ENCODE measurements at places on chromosomes 3 and 15. TPM values are rescaled to one million over a fixed set of nuclear protein-coding genes. Genes with fewer than 3 reads are reported as not detected.

- no peak for DNase-seq
Observed at GRCh38 chr3:167110901-167111300, 269.2 kb downstream of the ZBBX start.

GRCh38 chr3:193240850-193241706, at the start of gene PLAAT1:
Gene PLAAT1 (plus strand): TSS chr3:193241222. CDS start chr3:193255651, 14,429 bp downstream.
- DNase-seq = peak; percentile 47

DNA sequence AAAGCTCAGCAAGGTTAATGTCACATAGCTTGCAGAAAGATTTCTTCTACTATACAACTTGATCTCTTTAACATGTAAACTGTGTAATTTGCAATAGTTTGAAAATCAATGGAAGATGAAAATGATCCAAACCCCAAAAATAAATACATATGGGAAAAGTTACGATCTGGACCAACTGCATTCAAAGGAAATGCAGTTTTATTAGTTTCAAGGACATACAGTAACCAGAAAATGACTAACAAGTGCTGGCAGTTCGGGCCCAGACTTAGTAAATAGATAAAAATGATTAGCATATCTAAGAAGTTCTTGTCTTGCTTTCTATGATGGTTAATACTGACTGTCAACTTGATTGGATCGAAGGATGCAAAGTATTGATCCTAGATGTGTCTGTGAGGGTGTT, 37.3 kb upstream of the LEKR1 start:
- no peak for DNase-seq

DNA sequence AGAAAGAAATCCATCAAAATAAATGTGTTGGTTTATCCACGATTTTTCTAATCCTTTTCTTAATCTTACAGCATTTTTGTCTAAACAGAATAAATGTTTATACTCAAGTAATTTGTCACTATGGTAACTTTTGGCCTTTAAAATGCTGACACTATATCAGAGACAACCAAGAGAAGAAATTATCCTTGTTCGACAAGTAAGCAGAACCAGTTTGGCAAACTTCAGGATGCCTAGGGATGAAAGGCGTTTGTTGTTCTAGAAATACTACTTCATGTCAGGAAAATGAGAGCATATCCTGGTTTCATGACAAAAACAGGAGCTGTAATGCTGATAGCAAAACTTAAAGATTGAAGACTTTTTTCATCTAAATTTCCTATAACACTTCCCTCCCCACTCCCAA, 308.0 kb upstream of the ATP11B start:
- no peak for DNase-seq

- no peak for DNase-seq
Observed at GRCh38 chr15:75832114-75832513, 11.1 kb upstream of the UBE2Q2 start.

GRCh38 chr3:78497767-78498166, 1270.0 kb downstream of the ROBO1 start:
- DNase-seq = no peak

- no peak for DNase-seq
Observed at GRCh38 chr3:128618398-128618726, 32.3 kb downstream of the RPN1 start.

- peak; percentile 14 for DNase-seq
Observed at GRCh38 chr15:58314593-58315216, 117.1 kb upstream of the LIPC start.

DNA sequence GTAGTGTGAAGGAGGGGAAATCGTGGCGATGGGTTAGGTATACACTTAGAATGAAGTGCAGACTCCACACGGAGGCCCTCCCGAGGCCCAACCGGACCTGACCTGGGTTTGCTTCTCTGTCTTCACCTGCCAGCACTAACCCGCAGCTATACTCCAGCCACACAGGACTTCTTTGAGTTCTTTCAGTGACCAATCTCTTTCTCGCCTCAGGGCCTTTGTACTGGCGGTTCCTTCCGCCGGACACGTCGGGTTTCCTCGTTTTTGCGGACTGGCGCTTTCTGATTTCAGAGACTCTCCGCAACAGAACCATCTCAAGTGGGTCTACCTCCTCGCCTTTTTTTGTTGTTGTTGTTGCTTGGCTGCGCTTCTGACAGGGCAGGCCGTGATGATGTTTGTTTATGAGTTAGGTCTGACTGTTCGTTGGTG, at the start of gene NEIL1:
TSS of gene NEIL1 (plus strand) at position 244 of the 426 bp plus-strand sequence. CDS start 1,867 bp downstream, outside the sequence.
- no peak for DNase-seq

DNA sequence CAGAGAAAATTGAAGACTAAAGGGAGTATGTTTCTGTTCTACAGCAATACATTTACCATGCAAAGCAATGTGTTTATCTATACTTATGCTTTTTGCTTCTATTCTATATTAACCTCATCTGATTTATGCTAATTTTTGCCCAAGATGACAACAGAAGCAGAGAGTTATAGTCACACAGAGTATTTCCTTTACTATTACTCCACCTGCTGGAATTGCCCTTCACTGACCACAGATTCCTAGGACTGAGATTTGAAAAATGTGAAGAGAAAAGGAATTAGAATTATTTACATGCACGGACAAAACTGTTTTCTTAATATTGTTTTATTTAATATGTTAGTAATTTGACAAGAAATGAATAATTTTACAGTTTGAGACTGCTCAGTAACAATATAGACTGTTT, 745.6 kb downstream of the VGLL3 start:
- no peak for DNase-seq

- no peak for DNase-seq
Observed at GRCh38 chr3:183695569-183696364, 1.8 kb upstream of the YEATS2 start.

- DNase-seq = no peak
Observed at GRCh38 chr3:114104414-114104813, 47.9 kb downstream of the QTRT2 start.

DNA sequence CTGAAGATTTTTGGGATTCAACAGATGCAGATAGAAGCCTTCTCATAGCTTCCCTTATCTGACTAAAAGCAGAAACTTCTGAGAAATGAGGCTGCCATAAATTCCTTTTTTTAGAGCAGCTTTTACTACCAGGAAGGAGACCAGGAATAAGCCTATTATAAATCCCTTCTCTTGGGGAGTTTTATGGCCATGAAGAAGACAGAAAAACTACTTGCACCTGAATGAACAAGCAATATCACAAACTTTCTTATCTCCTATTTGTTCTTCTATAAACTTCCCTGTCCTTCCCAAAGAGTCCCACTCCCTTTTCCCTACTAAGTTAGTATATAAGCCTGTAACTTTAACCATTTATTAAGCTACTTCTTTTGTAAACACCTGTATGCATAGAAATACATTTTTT, 603.1 kb downstream of the NSUN3 start:
- DNase-seq = no peak

DNA sequence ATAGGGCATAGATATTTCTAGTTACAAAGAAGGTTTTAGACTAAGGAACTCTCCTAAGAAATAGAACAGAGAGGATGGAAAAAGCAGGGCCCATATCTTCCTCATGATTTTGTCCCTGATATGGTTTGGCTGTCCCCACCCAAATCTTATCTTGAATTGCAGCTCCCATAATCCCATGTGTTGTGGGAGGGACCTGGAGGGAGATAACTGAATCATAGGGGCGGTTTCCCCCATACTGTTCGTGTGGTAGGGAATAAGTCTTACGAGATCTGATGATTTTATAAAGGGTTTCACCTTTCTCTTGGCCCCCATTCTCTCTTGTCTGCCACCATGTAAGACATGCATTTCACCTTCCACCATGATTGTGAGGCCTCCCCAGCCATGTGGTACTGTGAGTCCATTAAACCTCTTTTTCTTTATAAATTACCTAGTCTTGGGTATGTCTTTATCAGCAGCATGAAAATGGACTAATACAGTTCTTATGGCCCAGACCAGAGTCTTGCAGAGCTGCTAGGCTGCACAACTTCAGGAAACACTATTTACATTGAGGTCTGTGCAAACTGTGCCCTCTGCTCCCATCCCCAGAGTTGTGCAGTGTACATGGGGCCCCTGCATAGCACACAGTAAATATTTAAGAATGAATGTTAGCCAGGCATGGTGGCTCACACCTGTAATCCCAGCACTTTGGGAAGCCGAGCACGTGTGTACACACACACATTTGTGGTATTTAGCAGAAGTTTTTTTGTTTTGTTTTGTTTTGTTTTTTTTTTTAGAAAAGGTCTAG, 20.3 kb upstream of the CA12 start:
- DNase-seq = no peak

GRCh38 chr3:87090631-87091030, 99.7 kb upstream of the VGLL3 start:
- DNase-seq = no peak

- DNase-seq = no peak
Observed at GRCh38 chr3:71310980-71311660, 272.4 kb downstream of the FOXP1 start.

- no peak for DNase-seq
Observed at GRCh38 chr3:64375737-64376136, 150.5 kb upstream of the PRICKLE2 start.

GRCh38 chr15:24861014-24861690, 93.6 kb upstream of the SNRPN start:
- no peak for DNase-seq

DNA sequence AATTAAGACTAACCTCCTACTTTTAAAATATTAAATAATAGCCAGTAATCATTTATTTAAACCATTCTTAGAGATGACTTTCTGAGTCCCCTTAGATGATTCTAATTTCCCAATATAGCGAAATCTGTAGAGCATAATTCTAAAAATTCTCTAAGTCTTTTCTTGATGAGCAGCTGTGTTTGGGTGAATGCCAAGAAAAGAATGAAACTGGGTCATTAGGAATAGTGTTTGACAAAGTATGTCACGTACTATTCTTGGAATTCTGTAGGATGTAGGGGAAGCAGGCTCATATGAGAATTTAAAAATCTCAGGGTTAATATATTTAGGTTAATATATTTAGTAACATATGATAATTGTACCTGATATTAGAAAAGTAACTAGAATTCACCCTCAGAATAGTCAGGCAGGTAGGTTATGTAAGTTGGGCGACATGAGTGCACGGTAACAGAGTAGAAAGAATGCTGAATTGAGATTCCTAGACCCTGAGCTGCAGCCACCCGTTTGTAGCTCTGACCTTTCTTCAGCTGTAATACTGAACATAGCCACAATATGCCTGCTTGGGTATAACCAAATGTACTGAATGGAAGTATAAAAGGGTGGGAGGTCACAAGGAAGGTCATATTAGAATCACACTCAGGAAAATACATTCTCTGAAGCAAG, 524.3 kb downstream of the UNC13C start:
- no peak for DNase-seq

DNA sequence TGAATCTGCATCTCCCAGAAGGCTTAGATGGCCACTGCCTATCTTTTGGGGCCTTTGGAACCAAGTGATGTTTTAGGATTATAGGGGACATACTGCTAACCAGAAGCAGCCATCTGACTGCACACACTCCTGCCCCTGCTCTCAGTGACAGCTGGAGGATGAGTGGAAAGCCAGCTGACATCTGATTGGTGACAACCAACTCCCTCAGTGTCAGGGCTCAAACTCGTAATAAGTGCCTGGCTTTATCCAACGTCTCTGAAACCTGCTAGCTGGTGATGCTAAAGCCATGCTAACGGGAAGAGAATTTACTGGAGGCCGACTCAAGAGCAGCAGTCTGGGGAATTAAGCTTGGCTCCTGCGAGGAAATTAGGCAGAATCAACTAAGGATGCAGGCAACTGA, 35.1 kb downstream of the KY start:
- DNase-seq = no peak

DNA sequence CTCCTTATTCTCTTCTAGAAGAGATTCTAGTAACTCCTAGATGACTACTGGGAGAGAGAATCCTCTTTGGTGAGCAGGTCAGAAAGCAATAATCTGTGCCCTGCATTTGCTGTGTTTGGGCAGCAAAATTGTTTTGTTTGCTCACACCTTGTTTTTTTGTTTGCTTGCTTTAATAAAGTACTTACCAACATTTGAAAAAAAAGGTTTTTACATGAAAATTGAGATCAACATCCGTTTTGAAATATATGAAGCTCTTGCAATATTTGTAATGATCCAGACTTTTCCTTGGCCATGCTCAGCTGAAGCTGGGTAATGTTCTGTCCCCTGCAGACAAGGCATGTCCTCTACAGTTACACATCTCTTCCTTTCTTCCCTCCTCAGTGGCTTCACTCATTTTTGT, 62.2 kb downstream of the DIPK2A start:
- no peak for DNase-seq

- DNase-seq = no peak
Observed at GRCh38 chr3:181265750-181266333, 276.3 kb upstream of the DNAJC19 start.

- DNase-seq = no peak
Observed at GRCh38 chr3:94460931-94461330, 398.1 kb downstream of the NSUN3 start.

DNA sequence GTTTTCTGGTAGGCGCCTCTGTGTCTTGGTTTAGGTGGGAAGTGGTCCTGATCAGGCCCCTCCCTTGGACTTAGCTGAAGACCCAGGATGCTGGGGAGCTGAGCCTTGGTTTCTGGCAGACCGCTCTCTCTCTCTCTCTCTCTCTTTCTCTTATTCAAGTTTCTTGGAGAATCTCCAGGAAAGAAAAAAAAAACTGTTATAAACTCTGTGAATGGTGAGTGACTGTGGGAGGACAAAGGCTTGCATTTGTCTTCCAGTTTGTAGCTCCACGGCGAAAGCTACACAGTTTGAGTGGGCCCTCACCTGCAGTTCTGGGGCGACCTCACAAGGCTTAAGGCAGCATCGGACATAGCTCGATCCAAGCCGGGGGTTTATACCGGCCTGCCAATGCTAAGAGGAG, 7.5 kb downstream of the DET1 start:
- no peak for DNase-seq

DNA sequence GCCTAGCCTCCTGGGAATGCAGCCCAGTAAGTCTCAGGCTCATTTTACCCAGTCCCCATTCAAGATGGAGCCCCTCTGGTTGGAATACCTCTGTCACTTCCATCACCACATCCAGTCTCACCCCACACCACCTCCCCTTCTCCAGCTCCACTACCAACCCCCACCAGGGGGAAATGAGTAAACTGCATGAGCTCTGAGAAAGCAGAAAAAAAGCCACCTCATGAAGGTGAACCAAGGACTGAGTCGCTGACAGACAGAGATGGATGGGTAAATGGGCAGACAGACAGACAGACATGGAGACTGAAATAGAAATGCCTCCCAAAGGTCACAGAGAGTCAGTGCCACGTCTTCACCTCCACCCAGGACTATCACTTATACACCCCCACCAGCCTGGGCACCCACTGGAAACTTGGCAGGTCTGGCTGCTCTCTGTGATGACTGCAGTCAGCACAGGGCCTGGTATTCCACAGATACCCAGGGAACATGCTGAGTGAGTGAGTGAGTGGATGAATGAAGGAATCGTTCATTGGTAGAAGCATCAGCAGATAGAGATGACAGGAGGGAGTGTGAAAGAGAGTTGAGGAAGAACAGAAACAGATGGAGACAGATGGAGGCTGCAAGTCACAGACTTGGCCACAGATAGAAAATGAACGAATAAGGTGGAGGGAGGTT, 4.9 kb upstream of the LOXL1 start:
- DNase-seq = no peak

DNA sequence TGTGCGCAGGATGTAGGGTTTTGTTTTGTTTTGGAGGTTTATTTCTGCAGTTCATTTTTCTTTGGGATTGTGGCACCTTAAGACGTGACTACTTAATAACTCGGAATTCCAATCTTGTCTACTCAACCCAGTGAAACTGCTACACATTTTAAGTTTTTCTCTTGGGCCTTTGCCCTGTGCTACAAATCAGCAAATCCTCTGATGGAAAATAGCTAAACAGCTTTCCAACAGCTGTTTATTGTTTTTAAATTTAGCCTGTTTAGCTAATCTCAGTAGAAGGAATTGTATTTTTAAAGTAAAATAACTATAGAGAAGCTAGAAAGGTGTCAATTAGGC, 48.4 kb downstream of the OPA1 start:
- DNase-seq = no peak

The SPINK8 gene
- total RNA-seq = not detected

The GHSR gene
- not detected for total RNA-seq

The OXNAD1 gene
- total RNA-seq = 16.3 TPM

The CASR gene
- not detected for total RNA-seq

The GUCA1C gene
- not detected for total RNA-seq

Data from lung microvascular endothelial cell (primary cell).